ENCODE measurements at places on chromosomes 3 and 15.

- no peak for DNase-seq
Observed at GRCh38 chr15:70382762-70383458, 285.2 kb upstream of the TLE3 start.

DNA sequence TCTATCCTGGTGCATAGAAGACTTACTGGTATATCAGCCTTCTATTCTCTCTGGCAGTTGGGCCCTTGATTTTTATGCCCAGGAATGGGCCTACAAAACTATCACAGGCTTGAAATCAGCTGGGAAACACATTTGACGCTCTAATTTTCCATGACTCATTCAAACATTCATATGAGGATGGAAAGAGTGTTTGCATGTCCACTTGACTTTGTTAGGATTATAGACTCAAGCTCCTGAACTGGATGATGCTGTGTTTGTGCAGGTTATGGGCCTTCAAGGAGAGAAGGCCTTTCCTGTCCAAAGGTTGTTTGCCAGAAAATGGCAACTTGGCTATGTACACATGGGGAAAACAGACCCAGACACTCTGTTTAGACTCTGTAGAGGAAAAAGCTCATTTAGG lies 219.9 kb downstream of the GAP43 start:
- peak; percentile 56 for DNase-seq

GRCh38 chr15:53974813-53975212 lies 3.4 kb upstream of the UNC13C start:
- DNase-seq: no peak

DNA sequence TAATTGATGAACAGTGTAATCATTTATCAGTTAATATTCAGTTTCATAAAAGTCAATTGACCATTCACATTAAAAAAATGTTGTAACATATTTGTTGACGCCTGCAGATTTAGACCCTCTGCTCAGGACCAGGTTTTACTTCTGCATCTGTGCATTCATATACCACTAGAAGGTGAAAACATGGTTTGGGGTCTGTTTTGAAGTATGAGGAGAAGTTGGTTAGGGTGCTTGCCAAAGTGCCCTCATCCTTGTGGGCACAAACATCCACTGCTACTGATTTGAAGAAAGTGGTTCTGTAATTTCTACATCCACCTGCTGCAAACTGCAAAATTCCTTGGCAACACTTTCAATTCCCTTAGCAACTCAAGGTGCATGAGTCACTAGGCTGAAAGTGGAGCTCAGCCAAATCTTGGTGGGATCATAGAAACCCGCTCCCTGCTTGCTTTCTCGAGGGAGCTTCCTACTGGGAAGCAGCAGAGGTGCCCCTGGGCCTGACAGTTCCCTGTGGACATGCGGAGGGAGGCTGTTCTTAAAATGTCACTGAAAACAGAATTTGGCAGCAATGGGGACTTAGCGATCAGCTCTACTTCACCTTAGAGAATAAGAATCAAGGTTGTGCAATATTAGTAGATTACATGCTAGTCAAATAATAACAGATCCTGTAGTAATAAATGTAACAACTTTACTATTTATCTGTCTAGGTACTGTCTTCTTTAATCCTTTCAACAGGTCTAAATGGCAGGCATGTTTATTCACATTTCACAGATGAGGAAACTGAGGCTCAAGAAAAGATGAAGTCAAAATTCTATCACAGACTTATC lies 301.0 kb upstream of the TBL1XR1 start:
- DNase-seq: no peak

GRCh38 chr3:100227511-100227921 lies 33.3 kb upstream of the TBC1D23 start:
- DNase-seq: no peak

GRCh38 chr15:56835718-56836171 lies 82.7 kb upstream of the TCF12 start:
- DNase-seq: no peak

- no peak for DNase-seq
Observed at GRCh38 chr3:64207289-64208080, 17.8 kb downstream of the PRICKLE2 start.

DNA sequence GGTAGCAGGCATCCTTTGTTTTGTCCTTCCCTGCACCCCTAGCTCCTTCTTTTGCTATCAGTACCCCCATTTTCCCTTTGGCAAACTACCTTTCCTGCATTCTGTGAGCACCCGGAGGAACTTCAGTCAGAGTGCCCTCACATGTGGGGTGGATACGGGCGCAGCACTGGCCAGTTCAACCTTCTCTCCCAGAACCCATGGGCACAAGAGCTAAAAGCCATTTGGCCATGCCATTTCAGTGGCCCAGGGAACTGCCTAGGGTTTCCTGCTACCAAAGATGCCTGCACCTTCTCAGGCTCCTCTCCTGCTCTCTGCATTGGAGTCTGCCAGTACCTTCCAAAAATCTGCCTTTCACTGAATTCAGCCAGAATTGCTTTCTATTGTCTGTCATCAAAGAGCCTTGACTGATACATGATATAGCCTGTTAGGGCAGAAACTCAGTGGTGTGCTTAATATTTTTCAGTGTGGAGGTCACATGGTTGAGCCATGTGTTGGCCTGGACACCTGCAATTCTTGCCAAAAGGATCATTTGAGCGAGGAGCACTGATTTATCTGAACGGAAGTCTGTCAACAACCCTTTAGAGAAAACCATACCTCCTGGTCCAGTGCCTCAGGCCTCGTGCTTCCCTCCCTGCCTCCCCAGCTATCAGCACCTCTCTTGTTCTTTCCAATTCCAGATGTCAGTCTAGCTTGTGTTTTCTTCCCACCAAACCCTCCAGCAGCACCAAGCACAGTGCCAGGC lies 27.0 kb upstream of the HHATL start:
- no peak for DNase-seq

- DNase-seq: no peak
Observed at GRCh38 chr15:49380912-49381311, 42.1 kb upstream of the FGF7 start.

DNA sequence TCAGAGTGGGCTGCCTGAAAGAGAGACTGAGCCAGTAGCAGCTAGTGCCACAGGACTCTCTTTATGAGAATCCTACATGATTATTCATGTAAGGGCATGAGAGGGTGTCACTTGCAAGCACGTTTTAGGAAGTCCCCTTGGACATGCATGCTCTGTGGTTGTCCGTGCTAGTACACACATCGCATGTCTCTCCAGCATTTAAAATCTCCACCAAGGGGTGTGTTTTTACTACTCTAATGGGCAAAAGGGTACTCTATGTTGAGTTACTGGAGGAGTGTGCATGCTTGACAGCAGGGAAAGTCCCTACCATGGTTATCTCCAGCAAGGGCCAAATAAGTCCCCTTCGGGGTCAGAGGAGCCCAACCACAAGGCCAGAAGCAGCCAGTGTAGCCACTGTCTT lies 70.7 kb downstream of the DCLK3 start:
- DNase-seq: no peak

- no peak for DNase-seq
Observed at GRCh38 chr3:21216598-21216997, 534.4 kb downstream of the ZNF385D start.

DNA sequence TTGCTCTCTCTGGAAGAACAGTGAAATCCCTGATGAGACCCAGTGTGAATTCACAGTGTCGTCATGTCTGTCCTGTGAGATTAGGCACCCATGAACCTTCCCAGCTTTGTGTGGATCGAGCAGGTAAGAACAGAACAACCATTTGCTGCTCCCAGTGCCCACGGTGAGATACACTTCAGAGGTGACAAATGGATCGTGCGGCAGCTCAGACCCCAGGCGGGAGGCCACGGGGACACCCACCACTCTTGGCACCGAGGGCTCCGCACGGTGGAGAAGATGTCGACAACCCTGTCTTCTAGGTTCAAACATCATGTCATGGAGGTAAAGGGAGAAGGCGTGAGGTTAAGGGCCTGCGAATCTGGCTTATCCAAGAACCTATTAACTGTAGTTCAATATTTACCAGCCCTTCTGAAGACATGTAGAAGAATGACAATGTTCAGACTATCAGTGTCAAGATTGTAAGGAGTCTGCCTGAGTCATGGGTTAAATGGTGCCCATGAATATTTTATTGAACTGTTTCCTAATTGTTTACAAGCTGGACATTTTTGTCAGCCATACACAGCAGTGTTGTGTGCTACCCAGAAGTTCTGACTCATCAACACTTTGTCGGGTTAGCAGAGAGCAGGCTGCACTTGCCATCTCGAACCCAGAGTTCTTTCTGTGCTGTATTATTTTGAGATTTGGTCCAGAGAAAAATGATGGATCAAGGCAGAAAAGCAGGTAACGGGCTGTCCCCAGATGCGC lies 15.5 kb upstream of the PCSK6 start:
- no peak for DNase-seq

- DNase-seq: no peak
Observed at GRCh38 chr3:53242642-53243041, 13.2 kb downstream of the TKT start.

DNA sequence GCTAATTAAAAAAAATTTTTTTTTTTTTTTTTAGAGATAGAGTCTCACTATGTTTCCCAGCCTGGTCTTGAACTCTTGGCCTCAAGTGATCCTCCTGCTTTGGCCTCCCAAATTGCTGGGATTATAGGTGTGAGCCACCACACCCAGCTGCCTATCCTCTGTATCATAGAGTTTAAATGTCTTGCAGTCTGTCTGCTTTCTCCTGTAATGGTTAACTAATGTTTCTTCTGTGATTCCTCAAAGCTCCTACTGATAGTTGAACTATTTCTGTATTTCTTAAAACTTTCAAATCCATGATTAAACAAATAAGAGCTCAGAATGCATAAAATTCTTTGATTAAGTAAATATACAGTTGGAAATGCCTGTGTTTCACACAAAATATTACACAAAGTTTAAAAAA lies 115.4 kb upstream of the TPM1 start:
- no peak for DNase-seq

- no peak for DNase-seq
Observed at GRCh38 chr3:38958026-38958720, 93.6 kb downstream of the SCN11A start.

DNA sequence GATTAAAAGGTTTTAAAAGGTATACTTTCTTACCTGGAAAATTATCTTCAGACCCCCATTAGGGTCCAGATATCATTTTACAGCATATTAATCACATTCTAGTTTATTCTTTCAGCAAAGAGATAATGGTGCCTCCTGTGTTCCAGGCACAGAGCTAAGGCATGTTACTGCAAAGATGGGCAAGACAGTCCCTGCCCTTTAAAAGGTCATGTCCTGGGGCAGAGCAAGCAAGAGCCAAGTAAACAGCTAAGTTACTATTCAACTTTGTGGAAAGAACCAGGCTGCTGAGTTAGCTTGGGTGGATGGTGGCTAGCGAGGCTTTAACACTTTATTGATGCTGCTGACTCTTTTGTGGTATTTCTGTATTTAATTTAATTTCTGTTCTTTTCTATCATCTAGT lies 75.0 kb downstream of the LRRC28 start:
- DNase-seq: no peak

DNA sequence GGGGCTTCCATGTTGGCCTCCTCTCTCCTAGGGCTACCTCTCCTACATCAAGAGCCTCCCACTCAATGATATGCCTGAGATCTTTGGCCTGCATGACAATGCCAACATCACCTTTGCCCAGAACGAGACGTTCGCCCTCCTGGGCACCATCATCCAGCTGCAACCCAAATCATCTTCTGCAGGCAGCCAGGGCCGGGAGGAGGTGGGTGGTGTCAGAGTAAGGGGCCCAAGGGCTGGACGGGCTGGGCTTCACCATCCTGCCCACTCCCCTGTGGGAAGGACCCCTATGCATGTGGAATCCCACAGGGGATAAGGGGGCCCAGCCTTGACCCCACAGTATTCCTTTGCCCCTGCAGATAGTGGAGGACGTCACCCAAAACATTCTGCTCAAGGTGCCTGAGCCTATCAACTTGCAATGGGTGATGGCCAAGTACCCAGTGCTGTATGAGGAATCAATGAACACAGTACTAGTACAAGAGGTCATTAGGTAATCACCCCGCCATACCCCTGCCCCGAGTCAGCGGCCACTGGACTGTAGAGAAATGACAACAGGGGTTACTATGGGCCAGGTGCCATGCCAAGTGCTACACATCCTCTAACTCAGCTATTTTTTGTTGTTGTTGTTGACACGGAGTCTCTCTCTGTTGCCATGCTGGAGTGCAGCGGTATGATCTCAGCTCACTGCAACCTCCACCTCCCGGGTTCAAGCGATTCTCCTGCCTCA lies 47.1 kb downstream of the SEMA3G start:
- no peak for DNase-seq

- peak; percentile 30 for DNase-seq
Observed at GRCh38 chr15:89114990-89115389, 26.7 kb downstream of the ABHD2 start.

DNA sequence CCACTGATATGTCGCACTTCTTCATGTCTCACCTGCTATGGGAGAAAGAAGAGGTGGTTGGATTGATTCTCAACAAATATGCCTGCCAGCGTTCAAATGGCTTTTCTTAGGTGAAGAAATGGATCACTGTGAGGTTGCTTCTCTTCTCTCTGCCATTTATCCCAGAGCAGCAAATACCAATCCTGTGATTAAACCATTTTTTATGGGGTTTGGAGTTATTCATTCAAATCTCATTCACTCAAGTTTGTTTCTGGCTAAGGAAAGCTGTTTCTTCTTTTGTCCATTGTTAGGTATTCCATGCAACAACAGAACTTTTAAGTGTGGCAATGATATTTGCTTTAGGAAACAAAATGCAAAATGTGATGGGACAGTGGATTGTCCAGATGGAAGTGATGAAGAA lies 12.2 kb upstream of the C3orf52 start:
- DNase-seq: no peak

DNA sequence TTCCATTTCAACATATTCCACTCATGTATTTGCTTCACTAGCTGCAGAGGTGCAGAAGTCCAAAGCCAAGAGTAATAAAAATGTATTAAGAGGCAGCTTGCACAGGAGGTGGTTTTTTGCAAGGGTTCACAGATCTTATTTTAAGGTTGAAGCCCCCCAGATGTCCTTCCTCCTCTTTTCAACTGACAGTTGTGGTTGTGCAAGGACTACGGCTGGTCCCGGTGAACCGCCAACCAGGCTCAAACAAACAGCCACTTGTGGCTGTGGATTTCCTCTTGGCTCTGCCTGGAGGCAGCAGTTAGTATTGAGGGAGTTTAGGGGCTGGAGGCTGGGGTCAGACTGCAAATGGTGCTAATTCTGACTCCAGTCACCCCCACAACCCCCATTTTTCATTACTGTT lies 240.7 kb upstream of the TBC1D5 start:
- DNase-seq: no peak

GRCh38 chr15:38859574-38859973 lies 295.0 kb upstream of the RASGRP1 start:
- DNase-seq: no peak

DNA sequence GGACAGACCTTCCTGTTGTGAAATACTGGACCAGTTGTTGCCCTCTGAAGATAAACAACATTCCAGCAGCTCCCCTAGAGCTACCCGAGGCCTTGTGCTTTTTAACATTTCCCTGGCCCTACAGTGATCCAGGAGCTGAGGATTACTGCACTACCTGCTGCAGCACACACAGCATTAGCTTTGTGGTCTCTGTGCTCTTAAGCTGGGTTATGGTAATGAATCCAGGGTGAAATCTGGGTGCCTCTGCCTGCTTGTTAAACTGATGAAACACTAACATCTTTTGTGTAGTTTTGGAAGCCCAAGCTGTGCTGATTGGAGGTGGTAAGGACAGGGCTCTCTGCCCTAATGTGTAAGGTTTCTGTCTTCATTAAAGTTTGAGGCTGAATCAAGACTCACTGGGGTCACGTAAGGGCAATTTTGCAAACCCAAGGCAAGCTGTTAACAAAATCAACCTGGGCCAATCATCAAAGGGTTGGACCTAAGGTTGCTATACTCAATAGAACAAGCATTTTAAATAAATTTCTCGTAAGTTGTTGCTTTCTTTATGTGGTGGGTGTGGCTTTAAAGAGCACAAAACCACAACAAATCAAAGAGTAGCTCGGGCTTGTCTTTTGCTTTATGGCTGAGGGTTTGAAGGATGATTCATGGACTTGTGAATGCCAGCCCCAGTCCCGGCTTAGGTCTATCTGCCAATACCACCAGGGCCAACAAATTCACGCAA lies 183.9 kb downstream of the TPRG1 start:
- DNase-seq: no peak

Data from NCI-H510A (cell line).